A375 (cell line): ENCODE measurements at places on chromosomes 7 and 10. TPM values are rescaled to one million over a fixed set of nuclear protein-coding genes. Genes with fewer than 3 reads are reported as not detected.

Gene KIF20B
- 22.4 and 24.6 TPM in 2 replicates for total RNA-seq

Gene ITIH5
- total RNA-seq, result 0.68 and 2.0 TPM in 2 replicates

Gene NACAD
- total RNA-seq, result 0.41 and 0.45 TPM in 2 replicates

Gene AGMO
- total RNA-seq, result 11.5 and 11.9 TPM in 2 replicates

Gene EBLN1
- not detected in 2 replicates for total RNA-seq

Gene HMX3
- 3.5 and 6.3 TPM in 2 replicates for total RNA-seq

Gene ECHDC3
- total RNA-seq, result not detected in 2 replicates

Gene CPSF4
- 58.6 and 64.0 TPM in 2 replicates for total RNA-seq

Gene LRRC4
- total RNA-seq, result not detected in 2 replicates

Gene H2BK1
- total RNA-seq, result not detected in 2 replicates

Gene CHST12
- 6.0 and 8.2 TPM in 2 replicates for total RNA-seq

Gene GPR85
- 0.74 and 0.83 TPM in 2 replicates for total RNA-seq

Gene ZNF22
- total RNA-seq, result 10.0 and 13.1 TPM in 2 replicates

Gene DLX5
- not detected in 2 replicates for total RNA-seq

Gene CALY
- total RNA-seq, result 0.41 TPM in 1 of 2 replicates, not detected in the other

Gene CYP26A1
- 0.32 and 0.91 TPM in 2 replicates for total RNA-seq

Gene ARMC10
- 28.5 and 31.9 TPM in 2 replicates for total RNA-seq

Gene ITPRID1
- not detected in 2 replicates for total RNA-seq

Gene CLDN15
- 6.2 and 8.5 TPM in 2 replicates for total RNA-seq

Gene IGF2BP3
- 121 and 146 TPM in 2 replicates for total RNA-seq

Gene LMOD2
- total RNA-seq, result not detected in 2 replicates

Gene PRR15
- 0.15 and 0.21 TPM in 2 replicates for total RNA-seq

Gene RAMP3
- total RNA-seq, result not detected in 2 replicates

Gene AMZ1
- total RNA-seq, result 0.04 and 0.50 TPM in 2 replicates

Gene XRCC2
- total RNA-seq, result 12.2 and 13.6 TPM in 2 replicates

Gene ERVW-1
- total RNA-seq, result not detected in 2 replicates

Gene CTAGE8
- total RNA-seq, result not detected in 2 replicates

Gene SPRN
- total RNA-seq, result not detected in 2 replicates

Gene CUBN
- total RNA-seq, result 0.30 and 3.2 TPM in 2 replicates

Gene TLX1
- total RNA-seq, result not detected in 2 replicates
